CD4-positive, alpha-beta T cell treated with Interleukin-1 beta for 1 hour (primary cell): ENCODE measurements at places on chromosomes 12 and 14.
A peak's percentile ranks its signal among the peaks of the same experiment; 100 is the strongest.

DNA sequence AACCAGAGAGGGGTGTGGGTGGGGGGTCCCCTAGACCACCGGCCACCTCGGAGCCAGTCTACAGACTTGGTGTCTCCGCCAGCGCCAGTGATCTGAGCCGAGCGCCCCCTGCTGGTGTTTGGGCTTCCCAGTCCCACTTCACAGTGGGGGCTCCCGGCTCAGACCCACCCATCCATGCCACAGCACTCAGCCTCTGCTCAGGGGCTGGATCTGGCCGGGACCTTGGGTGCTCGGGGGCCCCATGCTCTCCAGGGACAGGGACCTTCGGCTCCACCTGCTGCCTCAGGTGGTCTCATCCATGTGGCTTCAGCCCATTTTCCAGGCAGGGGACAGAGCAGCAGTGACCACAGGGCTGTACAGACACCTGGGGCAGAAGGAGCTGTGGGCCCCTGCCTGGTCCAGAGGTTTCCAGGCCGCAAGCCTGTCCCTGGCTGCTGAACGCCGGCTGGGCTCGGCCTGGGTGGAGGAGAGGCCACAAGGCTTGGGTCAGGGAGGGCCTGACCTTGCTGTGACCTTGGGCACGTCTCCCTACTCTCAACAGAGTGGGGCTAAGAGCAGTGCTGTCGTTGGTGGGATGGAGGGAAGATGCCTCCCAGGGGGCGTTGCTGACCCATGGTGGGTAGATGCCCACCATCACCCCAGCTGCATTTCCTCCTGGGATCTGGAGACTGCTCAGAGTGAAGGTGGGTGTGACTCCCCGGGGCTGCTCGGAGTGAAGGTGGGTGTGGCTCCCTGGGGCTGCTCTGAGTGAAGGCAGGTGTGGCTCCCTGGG is 86.3 kb downstream of the KIF26A start:
- DNase-seq: no peak

- no peak for DNase-seq
Observed at GRCh38 chr12:15355766-15356165, 33.5 kb downstream of the PTPRO start.

DNA sequence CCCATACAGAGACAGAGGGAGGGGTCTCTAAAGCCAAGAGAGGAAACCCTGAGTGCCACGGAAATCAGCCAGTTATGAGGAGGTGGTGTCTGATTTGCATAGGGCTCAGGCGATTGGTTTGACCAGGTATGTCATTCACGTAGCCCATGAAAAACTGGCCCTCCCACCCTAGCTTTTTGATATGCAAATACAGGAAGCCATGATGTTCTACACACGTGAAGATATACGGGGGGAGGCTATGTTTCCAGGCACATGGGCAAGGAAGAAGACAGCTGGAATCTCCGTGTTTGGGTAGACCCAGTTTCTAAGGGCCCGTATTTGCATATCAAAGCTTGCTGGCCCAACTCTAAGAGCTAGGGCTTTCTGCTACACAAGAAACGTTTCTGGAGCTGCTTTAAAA is 717.8 kb upstream of the SEL1L start:
- DNase-seq: no peak

- no peak for DNase-seq
Observed at GRCh38 chr14:90140956-90141316, 79.1 kb downstream of the KCNK13 start.

GRCh38 chr12:49043856-49044258 is 16.7 kb downstream of the KMT2D start:
- DNase-seq: peak; percentile 80

DNA sequence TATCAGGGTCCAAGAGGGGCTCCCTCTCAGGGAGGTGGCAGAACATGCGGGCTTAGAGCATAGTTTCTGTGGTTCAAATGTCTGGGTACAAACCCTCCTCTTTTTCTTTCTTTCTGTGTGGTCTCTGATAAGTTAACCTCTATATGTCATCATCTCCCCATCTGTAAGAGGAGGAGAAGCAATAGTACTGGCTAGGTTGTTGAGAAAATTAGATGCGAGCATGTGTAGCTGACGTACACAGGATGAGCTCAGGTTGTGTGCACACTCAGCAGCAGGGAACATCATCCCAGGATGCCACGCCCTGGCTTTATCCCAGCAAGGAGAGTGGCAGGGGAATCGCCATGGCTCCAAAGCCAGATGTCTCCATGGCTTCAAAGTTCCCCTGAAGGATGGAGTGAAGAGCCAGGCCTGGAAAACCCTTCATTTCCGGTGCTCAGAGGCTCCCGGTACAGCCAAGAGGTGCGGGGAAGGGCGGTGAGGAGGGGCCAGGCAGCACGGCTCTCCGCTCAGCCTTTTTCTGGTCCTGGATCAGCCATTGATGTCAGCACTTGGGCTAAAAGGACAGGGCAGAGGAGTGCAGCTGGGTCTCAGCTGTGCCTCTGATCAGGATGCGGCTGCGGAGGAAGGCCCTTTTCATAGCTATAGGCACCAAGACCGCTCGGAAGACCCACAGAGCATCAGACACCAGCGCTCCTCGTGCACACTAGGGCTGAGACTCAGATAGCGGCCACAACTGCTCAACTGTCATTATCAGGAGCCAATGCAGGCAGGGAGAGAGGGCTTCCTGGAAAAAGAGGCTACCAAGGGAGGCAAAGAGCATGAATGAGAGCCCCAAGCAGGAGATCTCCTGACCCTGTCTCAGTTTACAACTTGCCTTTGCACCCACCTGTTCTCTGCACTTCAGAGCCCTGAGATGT is 41.5 kb downstream of the ARL6IP4 start:
- no peak for DNase-seq

GRCh38 chr12:27206801-27207502 is 37.1 kb upstream of the STK38L start:
- DNase-seq: no peak

- no peak for DNase-seq
Observed at GRCh38 chr12:104443008-104443407, 13.7 kb upstream of the CHST11 start.

DNA sequence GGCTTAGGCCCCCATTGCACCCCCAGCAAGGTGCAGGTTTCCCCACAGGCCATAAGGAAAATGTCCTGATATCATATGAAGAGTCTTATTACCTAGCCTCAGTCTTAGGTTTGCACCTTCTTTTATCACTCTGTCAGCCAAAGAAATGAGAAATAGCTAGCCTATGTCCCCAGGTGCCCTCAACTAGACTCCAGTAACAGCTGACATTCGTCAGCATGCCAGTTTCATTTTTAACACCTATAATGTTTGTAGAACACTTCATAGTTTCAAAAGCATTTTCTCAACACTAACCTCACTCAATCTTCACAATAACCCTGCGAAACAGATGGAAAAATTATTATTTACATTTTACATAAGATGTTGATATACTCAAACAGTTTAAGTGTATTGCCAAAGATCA is 24.0 kb upstream of the OR10P1 start:
- DNase-seq: no peak

- no peak for DNase-seq
Observed at GRCh38 chr14:95191445-95192199, 34.3 kb upstream of the DICER1 start.

DNA sequence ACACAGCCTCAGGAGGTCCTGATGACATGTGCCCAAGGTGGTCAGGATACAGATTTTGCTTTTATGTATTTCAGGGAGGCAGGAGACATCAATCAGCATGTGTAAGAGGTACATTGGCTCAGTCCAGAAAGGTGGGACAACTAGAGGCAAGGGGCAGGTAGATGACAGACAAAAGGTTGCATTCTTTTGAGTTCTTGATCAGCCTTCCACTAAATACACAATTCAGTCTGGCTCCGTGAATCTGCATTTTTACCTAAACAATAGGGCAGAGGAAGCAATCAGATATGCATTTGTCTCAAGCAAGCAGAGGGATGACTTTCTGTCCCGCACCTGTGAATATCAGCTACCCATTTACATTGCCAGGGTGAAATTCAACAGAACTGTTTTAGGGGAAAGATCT is 178.6 kb downstream of the KSR2 start:
- no peak for DNase-seq

DNA sequence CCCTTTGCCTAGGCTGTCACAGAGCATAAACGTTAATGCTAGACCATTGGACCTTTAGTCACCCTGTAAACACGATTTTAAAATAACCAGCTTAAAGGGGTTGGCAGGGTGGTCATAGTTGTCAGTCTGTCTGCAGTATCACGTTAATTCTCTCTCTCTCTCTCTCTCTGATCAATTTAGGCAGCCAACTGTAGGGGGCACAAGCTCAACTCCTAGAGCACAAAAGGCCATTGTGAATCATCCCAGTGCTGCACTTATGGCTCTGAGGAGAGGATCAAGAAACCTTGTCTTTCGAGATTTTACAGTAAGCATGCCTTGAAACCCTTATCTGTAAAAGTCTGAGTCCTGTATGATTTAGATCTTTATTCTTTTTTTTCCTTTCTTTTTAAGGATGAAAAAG is 97.1 kb downstream of the SCAF11 start:
- DNase-seq: no peak

DNA sequence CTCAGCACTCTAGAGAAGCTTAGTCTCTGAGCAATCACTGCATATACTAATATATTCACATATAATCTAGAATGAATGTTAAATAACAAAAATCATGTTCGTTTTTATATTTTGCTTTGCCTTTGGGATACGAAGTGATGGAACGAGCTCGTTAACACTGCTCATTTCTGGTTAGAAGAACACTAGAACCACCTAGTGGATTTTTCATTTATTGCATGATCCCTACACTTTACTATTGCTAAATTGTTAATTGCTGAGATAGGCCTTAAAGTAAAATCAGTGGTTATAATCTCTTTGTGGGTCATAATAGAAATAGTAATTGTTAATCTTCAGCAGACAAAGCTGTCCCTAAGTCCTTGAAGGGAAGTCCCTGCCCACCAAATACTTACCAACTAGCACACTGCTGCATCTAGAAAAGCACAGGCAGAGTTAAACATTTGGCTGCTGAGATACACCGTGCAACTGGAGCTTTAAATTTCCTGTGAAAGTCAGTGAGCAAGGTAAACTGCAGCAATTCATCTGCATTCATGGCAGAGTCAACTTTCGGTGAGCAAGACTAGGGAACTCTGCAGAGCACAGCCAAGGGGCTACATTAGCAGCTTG is 353.7 kb downstream of the APAF1 start:
- peak; percentile 17 for DNase-seq

DNA sequence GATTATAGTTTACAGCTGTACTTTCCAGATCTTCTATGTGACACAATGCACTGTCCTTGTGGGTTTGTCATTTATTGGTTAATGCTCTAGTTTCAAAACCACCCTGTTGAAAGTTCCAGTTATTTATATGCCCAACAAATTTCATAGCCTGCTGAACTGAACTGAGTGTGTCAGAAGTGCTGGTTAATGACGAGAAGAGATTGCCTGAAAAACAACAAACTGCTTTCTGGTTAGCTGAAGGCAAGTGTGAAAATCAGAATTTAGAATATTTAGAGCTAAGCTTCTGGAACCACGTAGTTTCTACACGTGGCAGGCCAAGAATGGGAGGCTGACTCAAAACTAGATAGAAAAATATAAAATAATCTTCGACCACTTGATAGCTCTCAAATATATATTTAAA is 19.1 kb upstream of the RIN3 start:
- no peak for DNase-seq

- DNase-seq: no peak
Observed at GRCh38 chr12:128573907-128574306, 249.9 kb downstream of the SLC15A4 start.

GRCh38 chr14:33206981-33207380 is 268.3 kb downstream of the NPAS3 start:
- no peak for DNase-seq

DNA sequence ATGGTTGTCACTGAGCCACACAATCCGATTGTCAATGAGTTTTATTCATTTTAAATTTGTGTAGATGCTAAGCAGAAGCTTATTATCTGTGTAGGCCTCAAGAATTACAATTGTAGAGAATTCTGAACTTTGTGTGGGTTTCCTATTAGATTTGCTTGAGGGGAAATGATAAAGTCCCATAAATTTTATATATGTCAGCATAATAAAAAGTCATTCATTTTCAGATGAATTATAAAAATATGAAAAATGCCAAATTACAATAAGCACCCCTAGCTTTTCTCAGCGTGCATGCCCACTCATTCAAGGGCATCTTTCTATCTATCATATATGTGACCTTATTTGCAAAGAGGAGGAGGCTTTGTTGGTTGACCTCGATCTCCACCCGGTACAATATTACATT is 1041.1 kb upstream of the FOXG1 start:
- no peak for DNase-seq

DNA sequence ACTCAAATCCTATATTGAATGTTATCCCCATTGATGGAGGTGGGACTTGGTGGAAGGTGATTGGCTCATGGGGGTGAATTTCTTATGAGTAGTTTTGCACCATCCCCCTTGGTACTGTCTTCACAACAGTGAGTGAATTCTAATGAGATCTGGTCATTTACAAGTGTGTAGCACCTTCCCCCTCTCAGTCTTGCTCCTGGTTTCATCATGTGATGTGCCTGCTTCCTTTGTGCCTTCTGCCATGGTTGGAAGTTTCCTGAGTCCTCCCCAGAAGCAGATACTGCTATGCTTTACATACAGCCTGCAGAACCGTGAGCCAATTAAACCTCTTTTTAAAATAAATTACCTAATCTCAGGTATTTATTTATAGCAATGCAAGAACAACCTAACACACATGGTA is 302.4 kb upstream of the KITLG start:
- no peak for DNase-seq

- no peak for DNase-seq
Observed at GRCh38 chr12:6550294-6551062, 5.4 kb downstream of the IFFO1 start.

DNA sequence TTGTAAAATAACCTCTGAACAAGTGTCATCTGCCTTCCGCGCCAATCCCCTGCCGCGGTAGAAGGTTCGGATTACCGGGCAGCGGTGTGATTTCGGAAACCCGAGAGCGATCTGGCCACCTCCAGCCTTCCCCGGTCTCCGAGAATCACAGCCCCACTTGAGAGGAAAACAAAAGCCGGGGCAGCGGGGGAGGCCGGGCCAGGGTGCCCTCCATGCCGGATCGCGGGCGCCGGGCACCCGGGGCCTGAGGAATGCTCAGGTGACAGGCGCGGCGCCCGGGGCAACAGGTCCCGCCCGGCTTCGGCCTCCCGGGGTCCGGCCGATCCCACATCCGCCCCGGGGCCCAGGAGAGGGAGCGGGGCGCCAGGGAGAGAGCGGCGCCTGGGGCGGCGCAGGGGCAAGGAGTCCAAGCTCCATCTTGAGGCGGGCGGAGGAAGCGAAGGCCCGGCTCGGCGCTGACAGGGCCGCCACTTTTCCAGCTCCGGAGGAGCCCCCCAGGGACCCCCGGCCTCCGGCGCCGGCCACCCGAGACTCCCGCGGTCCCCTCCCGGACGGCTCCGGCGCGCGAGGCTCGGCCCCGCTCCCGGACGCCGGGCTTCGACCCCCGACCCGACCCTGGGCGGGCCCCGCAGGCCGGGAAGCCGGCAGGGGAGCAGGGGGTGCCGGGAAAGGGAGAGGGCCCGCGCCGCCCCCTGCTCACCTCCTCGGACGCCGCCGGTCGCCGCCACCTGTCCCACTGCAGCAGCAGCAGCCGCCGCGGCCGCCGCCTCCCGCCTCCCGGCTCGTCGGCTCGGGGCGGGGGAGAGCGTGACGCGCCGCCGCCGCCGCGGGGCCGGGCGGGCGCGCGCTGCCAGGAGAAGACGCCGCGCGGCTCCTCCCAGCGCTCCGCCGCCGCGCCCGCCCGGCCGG is at the start of gene CLIP1:
CLIP1 (minus strand) TSS at position 849 of the 909 bp plus-strand sequence. CDS start 42,217 bp downstream, outside the sequence.
- DNase-seq: peak; percentile 63

GRCh38 chr12:112985642-112986290 is 7.4 kb downstream of the OAS2 start:
- DNase-seq: no peak

- DNase-seq: no peak
Observed at GRCh38 chr14:72577521-72577920, 316.4 kb downstream of the DPF3 start.
